ENCODE measurements at places on chromosomes 12 and 14.

DNA sequence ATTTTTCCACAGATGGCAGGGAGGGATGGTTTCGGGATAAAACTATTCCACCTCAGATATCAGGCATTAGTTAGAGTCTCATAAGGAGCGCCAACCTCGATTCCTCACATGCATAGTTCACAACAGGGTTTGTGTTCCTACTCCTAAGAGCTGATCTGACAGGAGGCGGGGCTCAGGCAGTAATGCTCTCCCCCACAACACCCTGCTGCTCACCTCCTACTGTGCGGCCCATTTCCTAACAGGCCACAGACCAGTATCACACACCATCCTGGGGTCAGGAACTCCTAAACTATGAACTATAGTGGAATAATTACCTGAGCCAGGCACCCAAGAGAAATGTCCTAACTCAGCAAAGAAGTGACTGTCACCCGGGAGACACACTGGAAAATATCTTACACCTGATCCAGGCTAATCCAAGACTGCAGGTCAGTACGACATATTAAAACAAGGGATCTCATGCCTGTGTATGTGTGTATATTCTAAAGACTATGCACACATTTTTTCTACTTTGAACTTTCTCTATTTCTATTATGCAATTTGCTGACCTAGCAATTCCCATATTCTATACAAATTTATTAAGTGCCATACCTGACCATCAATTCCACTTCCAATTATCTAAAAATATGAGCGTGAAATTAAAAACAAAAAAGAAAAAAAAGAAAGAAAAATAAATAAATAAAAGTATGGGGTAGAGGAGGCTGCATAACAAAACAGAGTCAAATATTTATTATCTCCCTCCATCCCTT is 4.7 kb downstream of the NAA25 start:
- DNase-seq = no peak

GRCh38 chr12:1246637-1247036 is 255.6 kb downstream of the ERC1 start:
- no peak for DNase-seq

DNA sequence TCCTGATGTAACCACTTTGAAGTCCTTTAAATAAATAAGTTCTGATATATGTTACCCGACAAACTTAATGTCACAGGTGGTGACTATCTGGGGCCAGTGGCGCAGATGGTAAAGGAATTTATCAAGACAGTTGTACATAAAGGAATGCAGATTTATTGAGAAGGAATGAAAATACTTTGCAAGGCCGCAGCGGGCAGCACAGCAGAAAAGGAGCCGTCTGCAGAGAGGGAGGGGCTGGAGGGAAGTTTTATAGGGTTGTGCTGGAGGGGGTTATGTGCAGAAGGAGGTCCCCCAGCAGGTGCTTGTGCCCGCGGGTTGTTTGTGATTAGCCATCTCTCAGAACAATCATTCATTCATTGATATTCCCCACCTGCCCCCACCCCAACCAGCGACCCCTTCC is 17.4 kb downstream of the GPRC5D start:
- no peak for DNase-seq

DNA sequence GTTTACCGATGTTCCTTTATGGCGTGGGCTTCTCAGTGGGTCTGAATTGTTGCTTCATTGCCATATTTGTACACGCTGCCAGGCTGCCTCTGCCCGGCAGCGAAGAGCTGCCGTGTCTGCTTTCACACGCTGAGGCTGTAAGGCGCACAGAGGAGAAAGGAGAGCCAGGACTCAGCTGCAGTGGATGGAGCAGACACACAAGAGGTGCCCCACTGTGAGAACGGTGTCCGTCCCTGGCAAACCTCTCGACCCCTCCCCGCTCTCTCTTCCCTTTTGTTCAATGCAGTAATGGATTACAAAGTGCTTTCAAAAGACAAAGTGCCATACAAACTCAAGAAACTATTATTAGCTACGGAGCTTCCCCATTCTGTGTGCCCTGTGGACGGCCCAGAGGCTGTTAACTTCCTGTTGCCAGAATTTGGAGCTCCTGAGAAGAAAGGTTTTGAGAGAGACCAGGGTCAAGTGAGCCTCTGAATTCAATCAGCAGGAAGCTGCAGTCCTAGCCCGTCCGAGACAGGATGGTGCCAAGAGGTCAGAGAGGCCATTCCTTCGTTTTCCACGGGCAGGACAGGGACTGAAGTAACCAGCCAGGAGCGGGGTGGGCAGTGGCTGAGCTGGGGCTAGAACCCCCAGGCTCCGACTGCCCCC is 15.8 kb downstream of the CCND2 start:
- no peak for DNase-seq

GRCh38 chr14:32078023-32078857 is 1.1 kb downstream of the ARHGAP5 start:
- no peak for DNase-seq

DNA sequence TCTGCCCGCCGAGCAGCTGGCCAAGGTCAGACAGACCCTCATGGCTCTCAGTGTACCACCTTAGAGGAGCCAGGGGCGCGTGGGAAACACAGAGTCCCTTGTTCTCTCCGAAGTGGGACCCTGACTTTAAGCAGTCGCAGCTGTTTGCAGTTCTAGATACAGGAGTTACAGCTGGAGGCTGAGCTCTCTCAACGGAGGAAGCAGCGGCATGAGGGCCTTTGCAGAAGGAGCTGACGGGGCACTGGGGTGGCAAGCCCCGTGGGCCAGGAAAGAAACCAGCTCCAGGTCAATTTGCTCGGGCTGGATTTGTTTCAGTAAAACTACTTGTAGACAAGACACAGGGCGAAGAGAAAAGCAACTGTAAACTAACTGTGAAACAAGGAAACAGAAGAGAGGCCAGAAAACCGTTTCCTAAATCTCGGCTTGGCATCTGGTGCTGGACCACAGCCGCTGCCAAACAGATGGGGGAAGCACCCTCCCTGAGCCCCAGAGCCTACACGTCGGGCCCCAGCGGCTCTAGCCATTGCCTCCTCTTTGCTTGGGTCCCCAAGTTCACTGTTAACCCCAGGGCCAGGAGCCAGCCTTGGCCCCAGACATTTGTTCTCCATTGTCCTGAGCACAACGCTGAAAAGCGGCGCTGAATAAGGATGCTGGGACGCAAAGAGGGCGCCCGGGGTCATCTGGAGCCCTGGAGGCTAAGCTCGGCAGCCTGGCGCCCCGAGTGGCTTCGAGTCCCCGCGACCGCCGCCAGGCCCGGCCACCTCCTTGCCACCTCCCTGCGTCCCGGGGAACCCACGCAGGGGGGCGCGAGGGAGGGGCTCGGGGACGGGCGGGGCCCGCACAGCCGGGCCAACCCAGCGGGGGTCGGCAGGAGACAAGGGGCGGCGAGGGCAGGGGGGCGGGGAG is 914 bp upstream of the PACS2 start:
- no peak for DNase-seq

DNA sequence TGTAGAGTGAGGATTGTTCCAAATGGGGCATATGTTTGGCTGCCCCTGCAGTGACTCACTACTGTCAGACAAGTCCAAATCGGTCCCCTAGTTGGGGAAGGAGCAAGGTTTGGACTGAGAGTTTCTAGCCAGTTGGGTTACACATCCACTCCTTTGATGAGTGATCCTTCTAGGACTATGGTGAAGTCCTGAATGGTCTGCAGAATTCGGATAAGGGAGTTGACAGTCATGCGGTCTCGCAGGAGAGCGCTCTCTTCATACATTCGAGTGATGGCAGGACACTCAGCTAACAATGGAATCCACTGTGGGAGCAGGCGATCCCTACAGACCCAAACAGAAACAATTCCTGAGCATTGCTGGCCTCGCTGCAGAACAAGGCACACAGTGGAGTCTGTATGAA is 61.5 kb upstream of the SINHCAF start:
- DNase-seq = no peak
